ENCODE measurements at places on chromosomes 7 and 10.

DNA sequence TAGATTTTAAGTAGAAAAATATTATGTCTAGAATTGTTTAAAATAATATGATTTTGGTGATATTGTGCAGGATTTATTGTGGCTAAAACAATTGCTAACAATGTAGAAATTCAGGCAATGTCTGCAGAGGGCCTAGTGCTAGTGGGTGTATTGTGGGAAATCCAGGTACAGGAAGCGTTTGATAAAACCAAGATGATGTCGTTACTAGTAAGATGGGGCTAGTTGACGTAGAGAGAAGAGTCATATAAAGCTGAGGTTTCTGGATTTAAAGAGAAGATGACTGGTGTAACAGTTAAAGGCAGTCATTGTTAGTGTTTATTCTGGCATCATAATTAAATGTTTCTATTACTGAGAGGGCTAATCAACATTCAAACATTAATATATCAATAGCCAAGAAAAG, 43.5 kb downstream of the ADK start:
- DNase-seq, result no peak

DNA sequence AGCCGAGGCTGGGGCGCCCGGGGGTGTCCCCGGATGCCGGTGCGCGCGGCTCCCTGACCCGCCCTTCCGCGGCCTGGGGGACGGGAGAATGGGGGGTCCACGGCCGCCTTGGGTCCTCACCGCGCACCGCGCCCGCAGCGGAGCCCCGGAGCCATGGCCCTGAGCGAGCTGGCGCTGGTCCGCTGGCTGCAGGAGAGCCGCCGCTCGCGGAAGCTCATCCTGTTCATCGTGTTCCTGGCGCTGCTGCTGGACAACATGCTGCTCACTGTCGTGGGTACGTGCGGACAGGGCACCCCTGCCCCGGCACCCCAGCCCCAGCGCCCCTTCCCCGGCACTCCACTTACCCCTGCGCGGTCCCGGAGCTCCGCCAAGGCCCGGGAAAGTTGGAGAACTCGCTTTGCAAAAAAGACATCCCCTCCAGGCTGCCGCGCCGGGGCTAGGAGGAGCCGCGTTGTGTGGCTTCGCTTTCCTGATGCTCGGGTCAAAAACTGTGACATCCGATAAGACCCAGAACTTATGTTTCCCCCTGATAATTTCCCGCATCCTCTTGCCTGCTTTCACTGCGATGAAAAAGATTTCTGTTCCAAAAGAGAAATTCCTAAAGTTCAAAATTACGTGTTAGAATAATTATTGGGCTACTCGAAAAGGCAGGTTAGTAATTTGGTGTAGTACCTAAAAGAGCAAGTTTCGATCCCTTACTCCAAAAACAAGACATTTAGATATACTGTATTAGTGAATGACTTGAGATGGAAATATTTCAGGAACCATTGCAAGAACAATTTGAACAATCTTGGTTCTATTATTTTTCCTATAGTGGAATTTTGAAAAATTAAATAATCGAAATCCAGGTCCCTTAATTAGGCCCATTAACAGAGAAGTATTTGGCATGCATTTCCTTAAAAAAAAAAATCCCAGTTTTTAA, 888 bp downstream of the SLC18A2 start:
- peak; percentile 49 for DNase-seq

DNA sequence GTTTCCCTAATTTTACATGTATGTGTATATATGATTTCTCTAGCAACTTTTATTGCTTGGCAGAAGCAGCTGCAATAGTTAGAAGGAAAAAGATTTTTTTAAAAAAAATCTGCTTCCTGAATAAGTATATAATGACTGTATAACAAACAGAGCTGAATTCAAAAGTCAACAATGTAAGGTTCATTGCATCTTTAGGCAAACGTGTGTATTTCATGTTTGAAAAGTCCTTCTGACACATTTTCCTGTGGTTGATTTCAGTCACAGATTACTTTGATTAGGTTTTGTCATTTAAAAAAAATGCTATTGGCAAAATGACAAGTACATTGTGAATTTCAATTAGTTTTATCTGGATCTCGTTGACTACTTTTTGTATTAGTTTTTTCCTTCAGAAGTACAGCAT, 231.0 kb downstream of the CSTF2T start:
- no peak for DNase-seq

- DNase-seq, result no peak
These were observed 34.0 kb downstream of the ZDHHC6 start for GRCh38 chr10:112412696-112413095.

GRCh38 chr10:3471472-3471871, 298.9 kb upstream of the PITRM1 start:
- no peak for DNase-seq

DNA sequence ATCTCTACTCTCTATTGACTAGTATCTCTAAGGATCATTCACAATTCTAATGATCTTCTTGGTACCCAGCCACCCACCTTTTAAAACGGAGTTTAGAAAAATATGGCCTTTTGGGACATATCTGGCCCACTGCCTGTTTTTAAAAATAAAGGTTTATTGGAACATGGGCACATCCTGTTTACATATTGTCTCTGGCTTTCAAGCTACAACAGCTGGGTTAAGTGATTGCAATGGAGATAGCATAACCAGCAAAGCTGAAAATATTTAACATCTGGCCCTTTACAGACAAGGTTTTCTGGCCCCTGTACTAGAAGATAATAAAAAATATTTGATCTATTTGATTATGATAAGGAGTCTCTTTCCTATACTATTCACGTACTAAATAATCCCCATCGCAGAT, 232.4 kb upstream of the RHOBTB1 start:
- DNase-seq, result no peak

DNA sequence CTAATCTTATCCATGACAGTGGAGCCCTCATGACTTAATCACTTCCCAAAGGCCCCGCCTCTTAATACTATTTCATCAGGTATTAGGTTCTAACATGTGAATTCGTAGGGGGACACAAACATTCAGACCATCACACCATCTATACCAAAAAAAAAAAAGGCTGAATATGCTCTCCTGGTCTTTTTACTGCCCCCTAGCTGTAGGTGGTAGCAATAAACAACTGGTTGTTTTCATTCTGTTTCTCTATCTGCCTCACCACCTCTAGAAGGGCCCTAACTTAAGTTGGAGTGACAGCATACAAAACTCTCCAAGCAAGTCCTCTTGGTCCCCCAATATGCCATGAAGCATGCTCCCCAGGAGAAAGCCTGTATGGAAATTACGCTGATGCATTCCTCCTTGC, 94.1 kb downstream of the GRM8 start:
- no peak for DNase-seq

DNA sequence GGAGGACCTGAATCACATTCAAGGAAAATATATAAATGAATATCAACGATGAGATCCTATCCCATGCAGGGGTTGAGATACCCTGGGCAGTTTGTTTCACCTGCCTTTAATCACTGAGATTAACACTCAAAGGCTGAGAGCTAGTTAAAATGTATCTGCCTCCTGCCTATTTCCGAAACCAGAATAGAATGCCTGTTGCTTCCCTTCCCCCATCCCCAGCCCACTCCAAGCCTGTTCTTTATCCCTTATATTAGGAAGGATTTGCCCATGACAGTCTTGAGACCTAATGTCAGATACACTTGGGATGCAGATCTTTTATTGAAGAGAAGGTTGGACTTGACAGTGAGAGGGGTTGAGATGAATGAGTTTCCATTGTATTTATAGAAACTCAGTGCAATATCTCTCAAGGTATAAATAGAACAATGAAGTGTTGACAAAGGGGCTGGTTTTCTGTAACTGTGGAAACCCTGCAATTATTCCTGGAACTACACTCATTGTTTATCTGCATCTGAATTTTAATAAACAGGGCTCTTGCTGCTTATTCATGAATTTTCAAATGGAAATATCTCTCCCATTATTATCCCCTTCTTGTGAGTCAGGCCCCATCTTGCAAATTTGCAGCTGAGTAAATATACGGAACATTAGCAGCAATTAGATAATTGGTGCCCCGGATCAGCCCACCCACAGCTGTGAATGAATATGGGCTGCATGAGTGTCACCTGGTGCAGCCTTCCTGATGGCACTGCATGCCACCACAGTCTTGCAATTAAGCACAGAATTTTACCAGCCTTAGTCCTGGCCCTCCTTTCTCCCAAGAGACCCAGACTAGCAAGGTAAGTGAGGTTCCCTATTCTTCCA, 66.7 kb downstream of the SORCS3 start:
- DNase-seq, result no peak

- DNase-seq, result no peak
These were observed 61.7 kb downstream of the PROSER2 start for GRCh38 chr10:11884706-11885423.

- peak; percentile 42 for DNase-seq
These were observed 14.0 kb downstream of the ZCCHC24 start for GRCh38 chr10:79431428-79431827.

DNA sequence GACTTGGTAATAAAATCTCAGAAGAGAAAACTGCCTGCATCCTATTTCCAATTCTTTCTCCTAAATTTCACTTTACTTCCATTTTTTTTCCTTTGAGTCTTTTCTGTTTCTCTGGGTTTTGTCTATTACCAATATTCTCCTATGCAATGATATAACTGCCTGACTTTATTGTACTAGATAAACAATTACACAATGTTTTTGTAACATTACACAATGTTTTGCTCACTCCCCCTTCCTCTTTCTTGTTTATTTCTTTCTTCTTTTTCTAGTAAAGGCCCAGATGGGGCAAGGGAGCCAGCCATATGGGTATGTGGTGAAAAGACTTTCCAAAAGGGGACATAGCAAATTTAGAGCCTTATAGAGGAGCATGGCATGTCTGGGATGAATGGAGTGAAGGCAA, 278.7 kb upstream of the PHYHIPL start:
- DNase-seq, result no peak

- DNase-seq, result no peak
These were observed 2.1 kb upstream of the BNIP3 start for GRCh38 chr10:131983780-131984179.

Measured in right forelimb (tissue), 1 donor.